ENCODE measurements at places on chromosomes 5 and 9.

DNA sequence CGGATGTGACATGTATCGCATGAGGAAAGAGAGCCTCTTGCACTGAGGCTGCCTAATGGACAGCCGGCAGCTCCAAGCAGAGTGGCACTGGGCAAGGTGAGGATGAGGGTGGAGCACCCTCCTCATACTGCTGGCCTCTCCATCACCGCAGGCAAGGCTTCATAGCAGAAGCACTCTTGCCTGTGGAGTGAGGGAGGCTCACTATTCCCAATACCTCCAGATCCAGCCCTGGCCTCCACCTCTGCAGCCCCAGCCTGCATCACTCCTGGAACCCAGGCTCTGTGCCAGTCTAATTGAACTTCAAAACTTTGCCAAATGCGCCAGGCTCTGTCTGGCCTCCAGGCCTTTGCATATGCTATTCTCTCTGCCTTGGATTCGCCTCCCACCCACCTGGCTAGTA, 29.7 kb upstream of the ARAP3 start:
- no peak for DNase-seq

DNA sequence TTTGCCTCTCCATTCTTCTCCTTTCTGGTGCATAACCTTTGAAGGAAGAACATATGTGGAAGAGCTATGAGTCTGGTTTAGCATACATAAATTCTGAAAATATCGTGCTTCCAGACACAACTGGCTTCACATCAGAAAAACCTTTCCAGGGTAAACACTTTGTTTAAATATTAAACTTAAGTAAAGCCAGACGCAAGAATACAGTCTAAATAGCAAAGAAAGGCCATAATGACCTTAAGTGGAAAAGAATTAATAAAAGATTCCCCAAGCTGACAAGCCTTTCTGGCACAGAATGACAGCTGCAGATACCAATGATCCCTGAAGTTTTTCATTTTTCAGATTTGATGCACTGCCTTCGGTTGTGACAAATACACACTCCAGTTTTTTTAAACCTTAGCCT, 13.5 kb upstream of the TSSK1B start:
- no peak for DNase-seq

DNA sequence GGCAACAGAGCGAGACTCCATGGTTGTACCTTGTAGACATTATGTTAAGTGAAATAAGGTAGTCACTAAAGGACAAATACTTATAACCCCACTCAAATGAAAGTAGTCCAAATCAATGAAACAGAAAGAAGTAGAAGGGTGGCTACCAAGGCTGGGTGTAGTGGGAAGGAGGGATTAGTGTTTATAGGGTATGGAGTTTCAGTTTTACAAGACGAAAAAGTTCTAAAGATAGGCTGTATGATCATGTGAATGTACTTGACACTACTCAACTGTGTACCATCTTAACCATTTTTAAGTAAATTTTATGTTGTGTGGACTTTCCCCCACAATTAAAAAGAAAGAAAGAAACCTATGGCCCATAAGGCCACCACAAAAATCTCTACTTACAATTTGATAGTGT, 32.2 kb downstream of the ALDH7A1 start:
- DNase-seq = no peak

DNA sequence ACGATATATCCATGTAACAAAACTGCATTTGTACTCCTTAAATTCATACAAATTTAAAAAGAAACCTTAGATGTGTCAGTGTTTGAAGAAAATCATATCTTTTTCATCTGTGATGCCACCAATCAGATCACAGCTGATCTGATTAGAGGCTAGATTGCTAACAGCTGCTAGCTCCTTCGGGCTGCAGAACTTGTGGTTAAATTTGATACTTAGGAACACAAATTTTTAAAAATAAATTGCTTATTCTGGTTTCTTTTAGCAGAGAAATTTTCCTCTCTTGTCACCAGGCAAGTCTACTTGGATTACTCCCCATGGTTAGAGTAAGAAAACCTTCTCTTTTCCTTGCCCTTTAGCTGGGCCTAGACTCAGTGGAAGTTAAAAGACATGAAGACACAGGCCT, 94.6 kb upstream of the RANBP6 start:
- DNase-seq = no peak

- no peak for DNase-seq
Measured at GRCh38 chr9:74245866-74246497, 251.2 kb upstream of the RORB start.

GRCh38 chr5:55935371-55935770, 59.4 kb downstream of the IL6ST start:
- DNase-seq = no peak

DNA sequence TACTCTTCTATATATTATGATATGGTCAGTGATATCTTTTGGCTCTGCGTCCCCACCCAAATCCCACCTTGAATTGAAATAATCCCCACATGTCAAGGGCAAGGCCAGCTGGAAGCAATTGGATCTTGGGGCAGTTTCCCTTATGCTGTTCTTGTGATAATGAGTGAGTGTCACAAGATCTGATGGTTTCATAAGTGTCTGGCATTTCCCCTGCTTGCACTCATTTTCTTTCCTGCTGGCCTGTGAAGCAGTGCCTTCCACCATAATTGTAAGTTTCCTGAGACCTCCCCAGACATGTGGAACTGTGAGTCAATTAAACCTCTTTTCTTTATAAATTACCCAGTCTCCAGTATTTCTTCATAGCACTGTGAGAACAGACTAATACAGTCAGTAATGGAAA, 45.0 kb upstream of the TNC start:
- DNase-seq = no peak

- DNase-seq = no peak
Measured at GRCh38 chr9:127395497-127396252, 1.3 kb upstream of the SLC2A8 start.

DNA sequence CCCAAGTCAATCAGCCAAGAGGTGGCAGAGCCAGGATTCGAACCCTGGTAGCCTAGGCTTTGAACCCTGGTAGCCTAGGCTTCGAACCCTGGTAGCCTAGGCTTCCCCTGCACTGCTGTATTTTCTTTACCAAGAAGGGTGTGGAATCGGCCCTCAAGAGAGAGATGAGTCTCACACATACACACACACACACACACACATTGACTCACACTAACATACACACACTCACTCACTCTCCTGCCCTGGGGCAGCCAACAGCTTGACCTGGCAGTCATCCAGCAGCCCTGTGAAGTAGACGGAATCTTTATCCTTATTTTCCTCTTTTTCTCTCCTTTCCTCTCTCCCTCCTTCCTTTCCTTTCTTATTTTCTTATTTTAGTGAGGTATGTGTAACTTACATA, 55.4 kb upstream of the RPL26L1 start:
- DNase-seq = peak; percentile 43

DNA sequence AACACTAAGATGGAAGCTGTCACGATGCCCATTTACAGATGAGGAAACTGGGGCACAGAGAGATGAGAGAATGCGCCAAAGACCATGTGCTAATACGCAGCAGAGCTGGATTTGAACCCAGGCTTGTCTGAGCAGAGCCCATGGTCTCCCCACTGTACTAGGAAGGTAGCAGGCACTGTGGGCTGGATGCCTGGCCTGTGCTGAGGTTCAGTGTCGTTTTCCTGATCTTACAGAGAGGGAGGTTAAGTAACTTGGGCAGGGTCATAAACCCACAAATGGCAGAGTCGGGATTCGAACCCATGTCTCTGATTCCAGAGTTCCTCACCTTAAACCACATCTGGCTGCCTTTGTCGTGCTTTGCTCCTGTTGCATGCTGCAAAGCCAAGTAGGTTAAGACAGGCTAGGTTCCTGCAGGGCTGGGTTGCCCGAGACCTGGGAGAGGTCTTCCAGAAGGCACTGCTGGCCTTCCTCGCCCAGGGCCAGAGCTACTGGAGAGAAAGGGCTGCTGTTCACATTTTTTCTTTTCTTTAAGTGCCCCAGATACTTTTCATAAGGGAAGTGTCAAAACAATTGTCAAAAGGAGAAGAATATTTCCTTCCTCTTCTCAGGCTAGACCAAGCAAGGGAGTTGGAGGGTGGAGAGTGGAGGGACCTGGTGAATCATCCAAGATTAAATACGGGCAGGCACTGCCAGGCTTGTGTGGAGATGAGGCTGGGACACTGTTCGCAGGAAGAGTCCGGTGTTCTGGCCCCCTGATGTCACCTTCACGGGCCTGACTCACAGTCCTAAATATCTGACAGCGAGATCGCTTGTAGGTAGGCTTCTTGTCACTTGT, 3.2 kb downstream of the NEK6 start:
- no peak for DNase-seq

DNA sequence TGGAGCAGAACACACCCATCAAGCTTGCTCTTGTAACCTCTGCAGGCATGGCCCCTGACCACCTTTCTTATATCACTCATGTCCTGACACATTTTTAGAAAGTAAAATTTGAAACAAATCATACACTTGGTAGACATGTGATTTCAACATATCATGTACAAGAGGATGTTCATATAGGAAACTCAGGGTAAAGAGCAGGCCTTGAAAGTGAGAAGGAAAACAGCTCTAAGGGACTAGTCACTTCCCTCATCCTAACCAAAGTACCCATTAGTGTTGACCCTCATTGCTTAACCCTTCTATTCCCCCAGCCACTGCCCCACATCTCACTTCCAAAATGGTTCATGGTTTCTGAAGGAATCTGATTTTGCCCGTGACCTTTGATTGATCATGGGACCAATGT, 492.4 kb upstream of the KLF4 start:
- no peak for DNase-seq

- no peak for DNase-seq
Measured at GRCh38 chr9:116317503-116317902, 163.9 kb downstream of the PAPPA start.

GRCh38 chr5:35407697-35408096, 177.4 kb upstream of the PRLR start:
- DNase-seq = no peak

GRCh38 chr5:73496984-73497457, 1.2 kb upstream of the BTF3 start:
- DNase-seq = no peak

- DNase-seq = no peak
Measured at GRCh38 chr9:89038382-89039103, 47.3 kb downstream of the S1PR3 start.

DNA sequence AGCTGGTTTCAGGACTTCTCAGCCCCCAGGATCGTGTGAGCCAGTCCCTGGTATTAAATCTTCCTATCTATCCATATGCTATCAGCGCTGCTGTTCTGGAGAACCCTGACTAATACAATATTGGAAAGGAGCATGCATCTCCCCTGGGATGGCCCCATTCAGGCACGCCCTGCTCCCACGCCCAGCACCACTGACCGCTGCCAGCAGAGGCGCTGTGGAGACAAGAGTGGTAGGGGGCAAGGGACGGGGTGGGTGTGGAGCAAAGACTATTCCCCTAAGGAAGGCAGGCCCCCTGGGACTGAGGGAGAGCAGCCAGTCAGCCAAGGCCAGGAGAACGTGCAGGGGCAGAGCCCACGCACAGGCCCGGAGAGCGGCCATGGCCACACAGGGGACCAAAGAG, 116.0 kb downstream of the VAV2 start:
- no peak for DNase-seq

GRCh38 chr9:94826044-94826443, 99.5 kb downstream of the AOPEP start:
- DNase-seq = no peak

GRCh38 chr5:80195837-80196400, 59.9 kb downstream of the SERINC5 start:
- no peak for DNase-seq

- DNase-seq = no peak
Measured at GRCh38 chr9:107755246-107755645, 265.7 kb upstream of the KLF4 start.

DNA sequence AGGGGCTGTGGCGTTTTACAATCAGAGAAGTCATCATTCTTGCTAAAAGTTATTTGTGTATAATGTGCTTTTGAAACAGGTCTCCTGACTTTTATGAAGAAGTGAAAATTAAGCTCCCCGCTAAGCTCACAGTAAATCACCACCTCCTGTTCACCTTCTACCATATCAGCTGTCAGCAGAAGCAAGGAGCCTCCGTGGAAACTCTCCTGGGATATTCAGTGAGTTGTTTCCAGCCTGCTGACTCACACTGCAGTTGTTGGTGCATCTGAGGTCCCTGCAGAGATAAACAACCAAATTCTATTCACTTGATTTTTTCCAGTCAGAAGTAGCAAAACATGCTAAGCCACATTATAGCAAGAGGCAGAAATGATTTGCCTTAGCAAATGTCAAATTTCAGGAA, 156.7 kb downstream of the DOCK8 start:
- no peak for DNase-seq

- DNase-seq = no peak
Measured at GRCh38 chr9:114521846-114522245, 16.6 kb upstream of the WHRN start.

- no peak for DNase-seq
Measured at GRCh38 chr5:113039934-113040285, 63.3 kb downstream of the DCP2 start.

GRCh38 chr5:116517488-116517887, 57.1 kb downstream of the SEMA6A start:
- no peak for DNase-seq

DNA sequence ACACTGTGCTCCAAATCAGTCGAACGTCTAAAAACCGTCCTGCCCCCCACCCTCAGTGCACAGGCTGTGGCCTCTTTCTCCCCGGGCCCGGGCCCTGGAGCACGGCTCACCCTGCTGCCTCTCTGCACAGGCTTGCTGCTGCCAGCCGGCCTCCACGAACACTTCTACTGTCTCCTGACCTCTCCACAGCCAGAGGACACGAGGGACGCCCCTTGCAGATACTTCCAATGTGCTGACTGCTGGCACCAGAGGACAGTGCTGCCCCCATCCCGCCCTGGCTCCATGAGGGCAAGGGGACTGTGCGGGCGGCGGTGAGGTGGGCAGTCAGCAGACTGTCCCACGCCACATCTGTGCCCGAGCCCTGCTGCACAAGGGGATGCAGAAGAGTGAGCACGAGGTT, 174.8 kb downstream of the COL23A1 start:
- no peak for DNase-seq

- DNase-seq = peak; percentile 3
Measured at GRCh38 chr5:42595597-42595996, 161.0 kb upstream of the CCDC152 start.

DNA sequence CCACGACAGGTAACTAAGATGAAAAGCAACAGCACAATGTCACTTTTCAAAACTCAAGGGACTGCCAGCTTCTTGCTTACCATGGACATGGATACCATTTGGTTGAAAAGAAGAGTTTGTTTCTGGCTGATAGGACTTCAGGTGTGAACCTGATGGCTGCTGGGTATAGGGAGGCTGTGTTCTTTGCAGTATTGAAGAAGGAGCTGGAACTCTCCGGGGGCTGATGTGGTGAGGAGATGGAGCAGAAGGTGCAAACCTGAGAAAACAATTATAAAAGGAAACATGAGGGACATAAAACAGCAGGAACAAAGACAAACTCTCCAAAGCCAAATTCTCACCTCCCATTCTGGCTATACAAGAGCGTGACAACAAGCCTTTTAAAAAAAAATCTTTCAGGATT, 330.1 kb upstream of the RFX3 start:
- DNase-seq = no peak

DNA sequence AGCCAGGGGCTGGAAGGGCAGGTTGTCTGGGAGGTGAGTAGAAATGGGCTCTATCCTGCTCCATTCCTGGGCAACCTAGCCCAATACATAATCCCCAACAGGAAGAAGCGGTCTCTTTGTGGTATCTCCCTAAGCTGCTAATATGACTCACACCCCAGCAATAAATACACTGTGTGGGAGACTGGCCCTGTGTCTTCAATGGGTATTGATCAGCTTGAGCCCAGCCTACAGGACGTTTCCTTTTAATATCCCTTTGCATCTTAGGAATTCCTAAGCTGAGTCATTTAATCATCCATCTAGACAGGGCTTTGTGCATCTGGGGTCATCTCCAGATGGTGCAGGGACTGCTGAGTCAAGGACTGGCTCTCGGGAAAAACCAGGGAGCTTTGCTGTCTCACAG, 207.0 kb upstream of the PANK3 start:
- no peak for DNase-seq

Data from NCI-H2029 treated with DMSO at 0.1 percent for 48 hours (cell line).